ENCODE measurements at places on chromosomes 6 and 20.

- no peak for DNase-seq
Measured at GRCh38 chr6:128595544-128595943, 75.1 kb upstream of the PTPRK start.

- DNase-seq = no peak
Measured at GRCh38 chr20:58479726-58480440, 35.3 kb downstream of the APCDD1L start.

GRCh38 chr6:6869094-6869493, 238.7 kb upstream of the RREB1 start:
- DNase-seq = no peak

DNA sequence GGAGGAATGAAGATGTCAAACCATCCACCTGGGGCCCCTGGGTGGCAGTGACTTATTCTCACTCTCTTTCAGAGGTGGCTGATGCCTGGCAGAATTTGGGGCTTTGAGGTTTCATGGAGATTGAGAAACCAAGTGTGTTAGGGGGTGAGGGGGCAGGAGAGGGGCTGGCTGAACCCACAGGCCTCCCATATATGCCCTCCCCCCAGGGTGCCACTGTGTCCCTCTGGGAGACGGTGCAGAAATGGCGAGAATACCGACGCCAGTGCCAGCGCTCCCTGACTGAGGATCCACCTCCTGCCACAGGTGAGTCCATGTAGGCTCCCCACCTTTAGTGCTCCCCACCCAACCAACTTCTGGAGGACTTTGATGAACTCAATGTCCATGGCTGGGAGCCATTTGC, 7.6 kb downstream of the GLP1R start:
- no peak for DNase-seq

GRCh38 chr6:71252960-71253359, 35.7 kb upstream of the OGFRL1 start:
- DNase-seq = no peak

- DNase-seq = no peak
Measured at GRCh38 chr20:55635870-55636269, 369.4 kb downstream of the CBLN4 start.

DNA sequence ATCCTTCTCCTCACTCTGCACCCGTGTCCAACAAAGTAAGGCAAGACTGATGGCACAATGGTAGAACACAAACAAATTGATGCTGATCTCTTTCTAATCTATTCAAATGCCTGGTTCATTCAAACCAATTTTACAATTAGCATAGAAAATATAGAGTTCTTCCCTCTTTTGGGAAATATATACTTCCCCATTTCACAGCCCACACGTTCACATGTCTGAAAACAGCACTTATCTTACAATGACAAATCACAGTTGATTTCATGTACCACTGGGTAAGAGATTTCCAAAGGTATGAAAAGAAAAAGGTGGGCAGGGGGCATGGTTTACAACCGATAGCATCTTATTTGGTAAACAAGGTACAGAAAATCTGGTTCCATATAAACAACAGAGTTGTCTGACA, 137.6 kb downstream of the RNGTT start:
- DNase-seq = no peak

GRCh38 chr6:152375197-152375596, 262.0 kb downstream of the SYNE1 start:
- DNase-seq = no peak

GRCh38 chr6:70277470-70277869, 25.4 kb downstream of the COL9A1 start:
- no peak for DNase-seq

DNA sequence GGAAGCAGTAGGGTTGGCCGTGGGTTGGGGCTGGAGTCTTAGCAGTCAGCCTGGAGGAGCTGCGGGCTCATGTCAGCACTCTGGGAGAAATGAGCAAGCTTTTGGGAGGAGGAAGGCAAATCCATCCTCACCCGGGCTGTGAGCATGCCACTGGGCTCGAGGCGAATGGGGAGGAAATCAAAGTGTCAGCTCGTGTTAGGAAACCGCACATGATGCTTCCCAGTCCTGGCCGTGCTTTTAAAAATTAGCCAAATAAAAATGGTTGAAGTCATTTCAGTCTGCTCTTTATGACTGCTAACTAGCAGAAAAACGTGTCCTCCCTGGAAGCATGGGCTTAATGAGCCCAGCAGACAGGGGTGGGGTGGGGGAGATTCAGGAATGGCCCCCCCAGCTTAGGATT, 98.1 kb downstream of the NFATC2 start:
- no peak for DNase-seq

- DNase-seq = no peak
Measured at GRCh38 chr6:37762806-37763205, 56.7 kb upstream of the ZFAND3 start.

- no peak for DNase-seq
Measured at GRCh38 chr6:30025186-30025585, 35.9 kb upstream of the POLR1H start.

GRCh38 chr6:112337209-112337638, 9.9 kb upstream of the RFPL4B start:
- DNase-seq = peak; percentile 61

DNA sequence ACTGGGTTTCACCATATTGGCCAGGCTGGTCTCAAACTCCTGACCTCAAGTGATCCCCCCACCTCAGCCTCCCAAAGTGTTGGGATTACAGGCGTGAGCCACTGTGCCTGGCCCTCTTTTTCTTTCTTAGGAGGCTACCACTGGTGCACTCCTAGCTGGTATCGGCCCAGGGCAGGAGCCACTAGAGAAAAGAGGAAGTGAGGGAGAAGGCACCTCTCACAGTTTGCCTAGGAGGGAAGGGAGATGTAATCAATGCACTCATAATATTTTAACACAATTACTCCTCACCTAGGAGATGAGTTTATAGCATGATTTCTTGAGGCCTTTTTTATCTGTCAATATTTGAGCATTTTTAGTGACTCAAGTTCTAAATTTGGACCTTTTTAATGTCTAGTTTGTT, 189.0 kb upstream of the SOX4 start:
- DNase-seq = no peak

DNA sequence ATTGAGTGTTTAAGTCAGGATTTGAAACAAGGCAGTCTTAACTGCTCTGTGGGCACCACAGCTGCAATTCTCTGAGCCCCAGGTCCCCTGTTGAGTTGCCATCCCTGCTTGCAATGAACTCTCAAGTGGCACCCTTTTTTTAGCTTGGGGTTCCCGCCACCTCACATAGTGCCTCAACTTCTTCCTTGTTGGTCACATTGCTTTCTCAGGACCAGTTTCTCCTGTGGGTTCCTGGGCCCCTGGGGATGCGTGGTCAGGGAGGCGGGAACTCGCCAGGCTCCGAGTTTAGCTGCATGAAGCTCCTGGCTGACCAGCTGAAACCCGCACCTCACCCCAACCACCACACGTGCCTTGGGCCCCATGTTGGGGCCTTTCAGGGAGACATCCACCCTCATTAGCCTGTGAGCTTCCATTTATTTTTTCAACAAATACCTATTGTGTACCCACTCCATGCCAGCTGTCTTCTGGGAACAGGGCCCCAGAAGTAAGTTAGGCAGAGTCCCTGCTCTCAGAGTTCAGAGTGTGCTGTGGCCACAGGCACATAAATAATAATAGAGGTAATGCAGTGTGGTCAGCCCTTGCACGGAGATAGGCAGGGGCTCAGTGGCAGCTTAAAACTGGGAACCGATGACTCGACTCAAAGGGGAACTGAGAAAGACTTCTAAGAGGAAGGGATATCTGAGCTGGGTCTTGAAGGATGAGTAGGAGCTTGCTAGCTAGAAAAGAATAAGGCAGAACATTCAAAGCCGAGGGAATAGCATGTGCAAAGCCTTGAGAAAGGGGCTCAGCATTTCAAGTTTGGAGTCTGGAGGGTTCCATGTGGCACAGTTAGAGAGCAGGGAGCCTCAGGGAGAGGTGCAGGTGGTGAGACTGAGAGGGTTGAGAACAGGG, 33.9 kb upstream of the FAM83D start:
- no peak for DNase-seq

- no peak for DNase-seq
Measured at GRCh38 chr20:10271494-10272219, 53.0 kb downstream of the SNAP25 start.

DNA sequence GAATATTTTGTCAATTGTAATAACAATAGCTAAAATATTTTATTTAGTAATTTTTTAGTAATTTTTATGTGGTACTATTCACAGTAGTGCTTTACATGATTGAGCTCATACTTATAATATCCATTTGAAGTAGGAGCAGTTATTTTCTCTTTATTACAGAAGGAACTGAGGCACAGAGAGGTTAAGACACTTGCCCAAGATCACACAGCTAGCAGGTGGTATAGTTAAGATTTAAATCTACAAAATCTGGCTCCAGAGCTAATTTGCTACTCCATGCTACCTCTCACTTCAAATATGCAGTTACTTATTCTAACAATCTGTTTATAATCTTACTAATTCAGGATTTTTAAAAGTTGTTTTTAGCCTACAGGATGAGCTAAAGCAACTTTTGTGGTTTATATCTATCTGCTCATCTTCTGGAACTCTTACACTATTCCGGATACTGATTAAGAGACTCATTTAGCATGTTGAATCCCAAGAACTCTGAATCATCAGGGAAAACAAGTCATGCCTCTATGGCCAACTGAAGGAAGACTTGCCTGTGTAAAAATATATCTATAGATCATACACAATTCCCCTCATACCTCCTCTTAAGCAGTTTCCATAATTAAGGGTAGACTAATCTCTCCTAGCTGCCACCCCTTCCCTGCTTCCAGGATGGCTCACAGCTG, 324.2 kb downstream of the UBE3D start:
- no peak for DNase-seq

DNA sequence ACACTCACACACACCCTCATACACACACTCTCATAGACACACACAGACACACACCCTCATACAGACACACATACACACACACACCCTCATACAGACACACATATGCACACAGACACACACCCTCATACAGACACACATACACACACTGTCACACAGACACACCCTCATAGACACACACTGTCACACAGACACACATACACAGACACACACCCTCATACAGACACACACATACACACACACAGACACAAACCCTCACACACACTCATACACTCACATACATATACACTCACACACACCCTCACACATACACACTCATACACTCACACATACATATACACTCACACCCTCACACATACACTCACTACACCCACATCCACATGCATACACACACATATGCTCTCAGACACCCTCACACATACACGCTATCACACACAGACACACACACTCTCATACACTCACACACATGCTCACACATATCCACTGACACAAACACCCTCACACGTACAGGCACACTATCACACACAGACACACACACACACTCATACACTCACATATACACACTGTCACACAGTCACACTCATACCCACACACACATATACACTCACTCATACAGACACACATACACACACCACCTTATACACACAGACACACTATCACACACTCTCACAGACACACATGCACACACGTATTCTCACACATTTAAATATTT, 9.1 kb downstream of the ADIG start:
- DNase-seq = no peak

- no peak for DNase-seq
Measured at GRCh38 chr20:11267131-11267761, 593.4 kb upstream of the JAG1 start.

- DNase-seq = no peak
Measured at GRCh38 chr20:53611449-53611894, 17.8 kb upstream of the ZNF217 start.

DNA sequence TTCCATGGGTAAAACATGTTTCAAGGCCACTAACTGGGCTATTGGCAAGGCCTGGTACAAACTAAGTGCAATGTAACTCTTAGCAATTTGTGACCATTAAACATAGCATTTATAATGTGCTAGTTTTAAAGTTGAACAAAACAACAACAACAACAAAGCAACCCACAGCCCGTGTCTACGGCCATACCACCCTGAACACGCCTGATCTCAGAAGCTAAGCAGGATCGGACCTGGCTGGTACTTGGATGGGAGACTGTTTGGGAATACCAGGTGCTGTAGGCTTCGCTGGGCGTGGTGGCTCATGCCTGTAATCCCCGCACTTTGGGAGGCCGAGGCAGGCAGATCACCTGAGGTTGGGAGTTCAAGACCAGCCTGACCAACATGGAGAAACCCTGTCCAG, 61.0 kb downstream of the SGK1 start:
- no peak for DNase-seq

DNA sequence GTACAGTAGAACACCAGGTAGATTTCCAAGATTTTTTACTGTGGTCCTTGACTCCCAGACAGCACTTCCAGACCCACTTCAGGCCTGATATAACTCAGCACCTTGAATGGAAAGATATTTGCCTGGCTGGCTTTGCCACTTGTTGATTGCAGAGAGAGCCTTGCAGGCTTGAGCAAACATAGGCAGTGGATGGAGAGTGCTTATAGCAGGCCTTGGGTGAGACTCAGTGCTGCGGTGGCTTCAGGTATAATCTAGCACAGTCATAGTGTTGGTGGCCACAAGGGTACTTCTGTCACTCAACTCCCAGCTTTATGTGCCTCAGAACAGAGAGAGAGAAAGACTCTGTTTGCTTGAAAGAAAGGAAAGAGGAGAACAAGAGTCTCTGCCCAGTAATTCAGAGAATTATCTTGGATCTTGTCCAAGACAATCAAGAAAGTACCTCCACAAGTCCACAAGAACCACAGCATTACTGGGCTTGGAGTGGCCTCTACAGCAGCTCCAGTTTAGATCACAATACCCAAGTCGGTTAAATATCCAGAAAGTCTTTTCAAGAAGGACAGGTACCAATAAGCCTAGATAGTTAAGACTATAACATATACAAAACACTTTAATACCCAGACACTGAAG, 70.5 kb upstream of the FKBP1C start:
- DNase-seq = no peak

DNA sequence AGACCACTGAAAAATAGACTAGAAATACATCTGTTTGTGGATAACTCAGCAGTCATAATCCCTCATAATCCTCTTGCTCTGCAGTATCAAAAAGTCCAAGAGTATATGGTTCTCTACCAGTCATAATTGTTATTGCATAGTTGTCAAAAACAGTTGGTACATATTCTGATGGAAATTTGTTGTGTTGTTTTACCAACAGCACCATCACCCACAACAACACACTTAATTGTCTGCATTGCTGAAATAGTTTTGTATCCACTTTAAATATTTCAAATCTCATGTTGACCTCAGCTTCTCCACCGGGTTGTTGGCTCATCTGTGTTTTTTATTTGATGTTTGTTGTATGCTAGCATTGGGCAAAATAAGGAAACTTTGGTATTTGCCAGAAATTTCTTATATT, 39.4 kb downstream of the ITCH start:
- no peak for DNase-seq

- DNase-seq = no peak
Measured at GRCh38 chr6:40999569-40999968, 39.5 kb downstream of the UNC5CL start.

GRCh38 chr6:97668716-97669115, 385.7 kb upstream of the MMS22L start:
- DNase-seq = no peak

DNA sequence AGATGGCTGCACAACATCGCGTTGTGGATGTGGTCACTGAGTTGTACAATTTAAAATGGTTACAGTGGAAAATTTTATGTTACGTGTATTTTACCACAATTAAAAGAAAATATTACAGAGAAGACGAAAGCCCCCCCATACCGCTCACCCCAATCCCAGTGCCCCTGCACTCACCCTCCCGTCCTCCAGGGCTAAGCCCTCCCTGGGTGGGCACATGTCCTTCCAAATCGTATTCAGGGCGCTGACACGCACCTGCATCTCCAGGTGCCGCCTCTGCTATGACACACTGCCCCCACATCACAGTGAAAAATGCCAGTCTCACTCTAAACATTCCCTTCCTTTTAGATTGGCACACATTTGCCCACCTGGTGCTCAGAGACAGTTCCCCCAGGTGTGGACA, 49.4 kb downstream of the PSMG4 start:
- no peak for DNase-seq

- no peak for DNase-seq
Measured at GRCh38 chr20:44633187-44633810, 18.2 kb downstream of the ADA start.
